ENCODE measurements at places on chromosomes 6 and 20.

DNA sequence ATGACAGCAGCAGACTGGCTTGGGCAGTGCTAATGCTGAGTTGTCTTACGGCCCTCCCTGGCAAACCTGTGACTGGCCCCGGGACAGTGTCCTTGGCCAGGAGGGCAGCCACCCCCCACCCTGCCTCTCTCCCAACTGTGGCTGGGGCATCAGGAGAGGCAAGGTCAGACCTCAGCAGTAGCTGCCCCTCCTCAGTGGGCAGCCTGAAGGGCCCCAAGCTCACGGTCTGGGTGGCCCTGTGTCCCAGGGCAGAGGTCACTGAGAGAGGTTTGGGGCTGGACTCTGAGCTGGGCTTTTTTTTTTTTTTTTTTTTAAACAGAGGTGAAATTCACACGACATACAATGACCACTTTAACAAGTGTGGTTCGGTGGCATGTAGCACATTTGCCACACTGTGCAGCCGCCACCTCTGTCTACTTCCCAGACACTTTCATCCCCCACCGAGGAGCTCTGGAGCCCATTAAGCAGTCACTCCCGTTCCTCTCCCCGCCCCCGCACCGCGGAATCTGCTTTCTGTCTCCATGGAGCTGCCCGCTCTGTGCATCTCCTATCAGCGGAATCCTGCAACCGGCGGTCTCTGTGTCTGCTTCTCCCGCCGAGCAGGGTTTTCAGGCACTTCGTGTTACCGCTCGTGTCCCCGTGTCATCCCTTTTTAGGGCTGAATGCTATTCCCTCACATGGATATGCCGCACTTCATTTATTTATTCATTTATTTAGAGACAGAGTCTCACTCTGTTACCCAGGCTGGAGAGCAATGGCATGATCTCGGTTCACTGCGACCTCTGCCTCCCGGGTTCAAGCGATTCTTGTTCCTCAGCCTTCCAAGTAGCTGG, 67.9 kb upstream of the GATA5 start:
- DNase-seq: no peak

DNA sequence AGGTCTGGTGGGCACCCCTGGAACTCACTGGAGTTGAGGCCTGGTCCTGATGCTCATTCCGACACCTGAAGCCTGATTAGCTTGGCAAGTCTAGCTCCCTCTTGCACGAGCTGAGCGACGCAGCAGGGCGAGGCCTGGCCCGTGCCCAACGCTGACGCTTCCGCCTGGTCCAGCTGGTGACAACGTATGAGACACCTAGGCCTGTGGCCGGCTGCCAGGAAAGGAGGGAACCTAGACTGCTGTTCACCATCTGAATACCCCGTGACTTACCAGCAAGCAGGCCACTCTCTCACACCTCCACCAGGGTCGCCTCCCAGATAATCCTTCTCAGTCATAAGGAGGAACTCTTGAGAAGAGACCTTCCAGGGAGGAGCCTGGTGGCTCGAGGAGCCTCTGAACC, 24.5 kb downstream of the YTHDF1 start:
- DNase-seq: no peak

GRCh38 chr20:1123666-1124065, 5.3 kb downstream of the PSMF1 start:
- DNase-seq: no peak

DNA sequence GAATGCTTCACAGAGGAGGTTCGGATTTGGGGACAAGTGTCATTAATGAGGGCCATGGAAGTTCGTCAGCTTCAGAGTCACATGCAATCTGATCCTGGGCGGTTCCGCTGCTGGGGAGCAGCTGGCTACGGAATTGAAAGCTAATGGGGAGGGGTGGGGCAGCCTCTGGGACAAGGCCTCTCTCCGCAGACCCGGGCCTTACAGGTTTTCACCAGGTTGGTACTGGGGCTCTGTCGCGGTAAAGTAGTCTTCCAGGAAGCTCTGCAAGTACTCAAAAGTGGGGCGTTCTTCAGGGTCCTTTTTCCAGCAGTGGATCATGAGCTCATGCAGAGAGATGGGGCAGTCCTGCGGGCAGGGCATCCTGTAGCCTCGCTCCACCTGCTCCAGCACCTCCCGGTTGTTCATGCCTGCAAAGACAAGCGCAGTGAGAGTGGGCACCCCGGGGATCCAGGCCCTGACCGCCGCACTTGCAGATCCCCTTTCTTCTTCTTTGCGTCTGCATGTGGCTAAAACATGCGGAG, 55.9 kb upstream of the TRAF3IP2 start:
- DNase-seq: peak; percentile 51

GRCh38 chr20:12984863-12985262, 23.9 kb upstream of the SPTLC3 start:
- DNase-seq: no peak

DNA sequence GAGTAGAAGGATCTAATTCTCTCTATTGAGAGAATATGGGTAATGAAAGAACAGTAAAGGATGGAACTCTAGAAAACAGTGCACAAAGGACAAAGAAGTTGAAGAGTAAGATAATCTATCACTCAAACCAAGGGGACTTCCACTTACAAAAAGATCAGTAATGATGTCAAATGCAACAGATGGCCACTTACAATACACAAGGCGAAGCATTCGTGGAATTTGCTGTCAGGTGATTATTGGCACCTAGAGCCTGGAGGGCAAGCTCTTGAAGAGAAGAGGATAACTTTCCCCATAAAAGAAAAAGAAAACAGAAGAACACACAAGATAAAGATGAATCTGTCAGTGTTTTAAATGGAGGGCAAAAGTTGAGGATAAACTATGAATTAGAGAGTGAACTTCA, 256.0 kb upstream of the TCF21 start:
- DNase-seq: no peak
